ENCODE measurements at places on chromosomes 4 and X.

DNA sequence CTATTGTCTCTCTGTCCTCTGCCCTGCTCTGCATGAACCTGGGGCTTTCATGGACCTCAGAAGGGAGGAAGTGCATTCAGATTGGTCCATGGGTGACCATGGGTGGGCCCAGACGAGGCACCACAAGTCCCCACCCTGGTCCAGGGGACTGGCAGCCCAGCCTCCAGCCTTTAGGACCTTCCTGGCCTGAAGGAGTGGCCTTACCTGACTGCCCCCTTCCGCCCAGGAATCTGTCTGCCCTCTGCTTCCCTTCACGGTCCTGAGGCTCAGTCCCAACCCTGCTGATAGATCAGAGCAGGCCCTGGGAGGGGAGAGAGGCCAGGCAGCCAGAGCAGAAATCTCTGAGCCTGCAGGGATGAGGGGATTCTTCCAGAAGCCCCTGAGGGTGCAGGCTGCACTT, 455.4 kb downstream of the PCDH18 start:
- DNase-seq = no peak

DNA sequence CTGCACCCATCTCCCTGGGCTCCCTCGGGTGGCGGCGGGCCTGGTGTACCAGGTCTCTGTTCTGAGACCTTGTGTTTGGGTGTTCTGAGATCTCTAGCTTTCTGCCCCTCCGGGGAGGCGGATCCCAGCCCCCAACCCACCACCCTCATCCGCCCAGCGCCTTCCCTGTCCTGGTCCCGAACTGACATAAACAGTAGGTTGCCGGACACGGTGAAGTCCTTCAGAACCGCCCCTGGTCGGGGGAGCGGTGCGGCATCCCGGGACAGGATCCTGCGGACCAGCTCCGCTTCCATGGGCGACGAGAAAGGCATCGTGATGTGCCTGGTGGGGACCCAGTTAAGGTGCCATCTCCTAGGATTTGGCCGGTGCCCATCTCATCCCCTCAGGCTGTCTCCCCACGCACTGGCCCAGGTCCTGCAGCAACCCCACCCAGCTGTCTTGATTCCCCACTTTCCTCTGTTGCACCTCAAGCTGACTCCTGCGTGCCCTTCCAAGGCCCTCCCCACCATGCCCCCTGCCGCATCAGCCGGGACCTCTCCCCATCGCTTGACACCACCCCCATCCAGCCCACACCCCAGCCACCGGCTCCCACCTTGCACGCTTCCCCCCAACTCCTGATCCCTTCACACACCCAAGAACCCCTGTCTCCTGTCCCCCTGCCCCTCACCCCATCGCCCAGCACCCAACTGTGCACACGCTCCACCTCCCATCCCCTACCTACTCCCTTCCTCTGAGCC, 900 bp downstream of the CTAG2 start:
- no peak for DNase-seq

DNA sequence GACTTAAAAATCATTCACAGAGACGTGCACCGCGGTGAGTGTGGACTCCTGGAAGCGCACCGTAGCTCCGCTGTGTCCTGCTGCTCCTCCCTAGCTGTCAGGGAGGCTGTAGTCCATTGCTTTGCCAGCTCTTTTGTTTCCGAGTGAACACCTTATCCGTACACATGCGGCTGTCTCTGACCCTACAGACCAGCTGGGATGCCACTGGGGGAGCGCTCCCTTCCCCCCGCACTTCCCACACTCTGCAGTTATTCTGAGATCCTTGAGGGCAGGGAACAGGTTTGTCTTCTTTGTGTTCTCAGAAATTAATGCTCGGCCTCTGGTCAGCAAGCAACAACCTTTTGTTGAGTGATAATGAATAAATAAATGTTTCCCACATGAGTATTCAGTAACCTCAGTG, 33.7 kb upstream of the MSANTD1 start:
- no peak for DNase-seq

- peak; percentile 27 for DNase-seq
These were observed 122.1 kb upstream of the DIPK2B start for GRCh38 chrX:45322820-45323219.

DNA sequence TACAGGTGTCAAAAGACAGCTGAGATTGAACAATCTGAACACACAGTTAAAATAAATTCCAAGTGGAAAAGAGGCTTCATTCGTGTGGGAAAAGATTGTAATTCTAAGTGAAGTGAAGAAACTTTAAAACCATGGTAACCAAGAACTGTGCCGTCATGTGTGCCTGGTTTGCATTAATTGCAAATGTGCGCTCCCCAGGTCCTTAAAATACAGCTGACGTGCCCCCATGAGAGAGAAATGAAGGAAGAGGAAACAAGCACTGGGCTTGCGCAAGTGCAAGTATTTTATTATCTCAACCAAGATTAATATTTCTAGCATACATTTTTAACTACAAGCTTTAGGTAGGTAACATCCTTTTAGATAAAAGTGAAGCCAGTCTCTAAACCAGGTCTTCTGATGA, 92.5 kb downstream of the PARM1 start:
- no peak for DNase-seq

- no peak for DNase-seq
These were observed 553 bp downstream of the SLC16A2 start for GRCh38 chrX:74421740-74422352.

DNA sequence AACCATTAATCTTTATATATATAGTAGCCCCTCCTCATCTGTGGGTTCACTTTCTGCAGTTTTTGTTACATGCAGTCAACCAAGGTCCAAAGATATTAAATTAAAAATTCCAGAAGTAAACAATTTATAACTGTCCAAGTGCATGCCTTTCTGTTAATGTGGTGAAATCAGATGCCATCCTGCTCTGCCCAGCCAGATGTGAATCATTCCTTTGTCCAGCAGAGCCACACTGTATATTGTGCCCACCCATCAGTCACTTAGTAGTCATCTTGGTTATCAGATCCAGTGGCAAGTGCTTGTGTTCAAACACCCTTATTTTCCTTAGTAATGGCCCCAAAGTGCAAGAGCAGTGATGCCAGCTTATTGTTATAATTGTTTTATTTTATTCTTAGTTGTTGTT, 17.2 kb upstream of the PRDM5 start:
- DNase-seq = no peak

DNA sequence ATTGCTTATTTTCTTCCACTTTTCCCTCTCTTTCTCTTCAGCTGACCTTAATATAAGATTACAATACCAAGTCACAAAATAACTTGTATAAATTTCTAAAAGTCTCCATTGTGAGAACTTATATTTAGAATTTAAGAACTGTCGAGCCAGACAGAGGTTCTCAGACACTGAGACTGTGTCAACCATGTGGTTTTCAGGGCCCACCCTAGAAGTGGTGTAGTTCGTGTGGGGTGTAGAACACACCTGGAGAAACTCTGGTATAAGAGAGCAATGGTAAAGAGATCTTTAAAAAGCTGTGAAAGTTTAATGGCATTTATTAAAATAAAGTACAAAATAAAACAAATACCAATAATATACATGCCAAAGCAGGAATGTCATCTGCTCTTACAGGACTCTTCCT, 19.7 kb downstream of the CPEB2 start:
- no peak for DNase-seq

All from NCI-H2081 (cell line).